ENCODE measurements at places on chromosomes 11 and 22.

GRCh38 chr11:6925636-6926207 is 504 bp upstream of the ZNF215 start:
- DNase-seq = no peak

DNA sequence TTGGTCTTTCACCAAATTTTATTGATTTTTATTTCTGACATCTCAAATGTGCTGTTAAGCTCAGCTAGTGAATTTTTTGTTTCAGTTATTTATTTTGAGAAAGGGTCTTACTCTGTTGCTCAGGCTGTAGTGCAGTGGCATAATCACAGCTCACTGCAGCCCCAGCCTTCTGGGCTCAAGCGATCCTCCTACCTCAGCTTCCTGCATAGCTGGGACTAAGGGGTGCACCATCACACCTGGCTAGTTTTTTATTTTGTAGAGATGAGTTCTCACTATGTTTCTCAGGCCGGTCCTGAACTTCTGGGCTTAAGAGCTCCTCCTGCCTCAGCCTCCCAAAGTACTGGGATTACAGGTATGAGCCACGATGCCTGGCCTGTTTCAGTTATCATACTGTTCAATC is 282.0 kb downstream of the SBF2 start:
- no peak for DNase-seq

- no peak for DNase-seq
Measured at GRCh38 chr11:95253141-95253540, 22.1 kb upstream of the SESN3 start.

GRCh38 chr22:46617986-46618647 is 2.1 kb upstream of the GRAMD4 start:
- no peak for DNase-seq

GRCh38 chr11:79025097-79025496 is 415.7 kb downstream of the TENM4 start:
- no peak for DNase-seq
